ENCODE measurements at places on chromosomes 5 and 9.

- DNase-seq, result no peak
Measured at GRCh38 chr9:114117996-114118830, 19.1 kb upstream of the KIF12 start.

DNA sequence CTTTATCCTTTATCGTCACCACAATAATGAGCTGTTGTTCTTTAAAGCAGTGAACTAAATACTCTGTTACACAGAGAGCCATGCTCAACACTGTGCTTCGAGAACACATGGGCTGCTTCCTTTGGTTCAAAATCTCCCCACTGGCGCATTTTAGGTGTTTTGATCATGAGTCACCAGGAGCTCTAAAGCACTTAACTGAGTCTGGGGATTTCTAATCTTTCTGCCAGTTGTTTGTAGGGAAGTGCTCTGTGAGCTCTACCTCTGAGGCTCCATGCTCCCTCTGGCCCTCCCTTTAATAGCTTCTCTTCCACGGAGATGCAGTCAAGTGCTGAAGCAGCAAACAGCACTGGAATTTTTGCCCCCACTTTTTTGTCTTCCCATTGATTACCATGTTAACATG is 17.0 kb downstream of the ERAP2 start:
- no peak for DNase-seq

- no peak for DNase-seq
Measured at GRCh38 chr5:57804505-57804904, 321.9 kb upstream of the ACTBL2 start.

DNA sequence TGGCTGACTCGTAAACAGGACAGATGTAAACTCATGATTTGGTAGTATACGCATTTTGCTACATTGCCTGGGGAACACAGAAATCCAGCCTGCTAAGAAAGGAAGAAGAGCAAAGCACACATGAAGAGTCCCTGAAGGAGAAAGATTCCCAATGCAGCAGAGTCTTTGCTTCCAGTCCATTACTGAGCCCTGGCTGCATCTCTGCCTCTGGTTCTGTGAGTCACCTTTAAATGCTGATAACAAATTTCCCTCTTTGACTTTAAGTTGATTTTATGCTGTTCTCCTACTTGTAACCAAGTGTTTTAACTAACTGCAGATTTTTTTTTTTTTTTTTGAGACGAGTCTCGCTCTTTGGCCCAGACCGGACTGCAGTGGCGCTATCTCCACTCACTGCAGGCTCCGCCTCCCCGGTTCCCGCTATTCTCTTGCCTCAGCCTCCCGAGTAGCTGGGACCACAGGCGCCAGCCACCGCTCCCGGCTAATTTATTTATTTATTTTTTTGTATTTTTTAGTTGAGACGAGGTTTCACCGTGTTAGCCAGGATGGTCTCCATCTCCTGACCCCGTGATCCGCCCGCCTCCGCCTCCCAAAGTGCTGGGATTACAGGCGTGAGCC is 8.5 kb upstream of the PRXL2C start:
- no peak for DNase-seq

- DNase-seq, result no peak
Measured at GRCh38 chr5:53556001-53556400, 4.4 kb upstream of the NDUFS4 start.

DNA sequence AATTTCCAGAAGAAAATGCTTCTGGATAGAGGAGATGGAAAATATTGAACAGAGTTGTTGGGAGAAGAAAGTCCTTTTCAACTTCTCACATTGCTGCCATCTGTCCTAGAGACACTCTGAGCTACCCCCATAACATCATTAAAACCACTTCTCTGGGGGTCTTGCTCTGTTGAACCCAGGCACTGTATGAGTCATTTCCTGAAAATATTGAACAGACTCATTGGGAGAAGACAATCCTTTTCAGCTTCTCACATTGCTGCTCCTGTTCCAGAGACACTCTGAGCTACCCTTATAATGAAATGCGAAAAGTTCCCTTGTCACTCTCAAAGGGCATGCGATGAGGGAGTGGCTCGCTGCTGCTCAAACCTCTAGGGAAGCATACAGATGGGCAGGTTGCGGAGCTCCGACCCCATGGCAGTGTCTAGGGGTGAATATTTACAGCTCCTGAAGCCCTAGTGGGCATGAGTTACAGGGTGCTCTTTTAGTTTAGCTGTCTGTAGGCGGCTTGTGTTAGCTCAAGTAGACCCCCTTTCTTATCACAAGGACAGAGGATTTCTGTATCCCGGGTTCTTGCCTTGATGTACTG is 90.7 kb downstream of the CDKN2A start:
- no peak for DNase-seq

- no peak for DNase-seq
Measured at GRCh38 chr9:120564589-120564988, 15.4 kb downstream of the CDK5RAP2 start.

GRCh38 chr9:25396828-25397227 is 281.4 kb downstream of the TUSC1 start:
- DNase-seq, result no peak
